Activated B cell treated with CpG ODN at 0.5 μM for 24 hours (primary cell): ENCODE measurements at places on chromosomes 4 and X.

DNA sequence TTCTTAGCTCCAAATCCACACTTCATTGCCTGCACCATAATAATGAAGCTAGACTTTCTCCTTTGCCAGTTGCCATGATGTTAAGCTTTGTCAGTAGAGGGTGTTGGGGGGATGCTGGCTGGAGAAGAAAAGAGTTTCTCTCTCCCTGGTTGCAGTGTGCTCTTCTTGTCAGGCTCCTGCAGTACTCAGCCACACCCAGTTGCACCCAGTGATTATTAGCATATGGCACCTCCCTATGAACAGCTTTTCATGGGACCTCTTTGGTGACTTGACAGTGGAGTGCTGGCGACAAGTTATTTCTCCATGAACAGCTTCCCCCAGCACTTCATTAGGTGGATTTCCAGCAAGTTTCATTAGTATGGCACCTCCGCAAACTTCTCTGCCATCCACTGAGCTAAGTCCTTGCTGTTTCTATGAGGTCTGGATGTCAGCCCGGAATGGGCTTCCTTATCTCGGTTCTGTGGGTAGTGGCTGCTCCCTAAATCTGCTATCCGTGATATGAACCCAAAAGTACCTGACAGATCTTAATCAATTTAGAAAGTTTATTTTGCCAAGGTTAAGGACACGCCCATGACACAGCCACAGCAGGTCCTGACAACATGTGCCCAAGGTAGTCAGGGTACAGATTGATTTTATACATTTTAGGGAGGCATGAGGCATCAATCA, 18.8 kb upstream of the OTUD4 start:
- DNase-seq, result no peak

GRCh38 chr4:149751174-149751573, 64.5 kb downstream of the IQCM start:
- no peak for DNase-seq

- DNase-seq, result no peak
Observed at GRCh38 chr4:48491514-48492176, 1.6 kb downstream of the ZAR1 start.

DNA sequence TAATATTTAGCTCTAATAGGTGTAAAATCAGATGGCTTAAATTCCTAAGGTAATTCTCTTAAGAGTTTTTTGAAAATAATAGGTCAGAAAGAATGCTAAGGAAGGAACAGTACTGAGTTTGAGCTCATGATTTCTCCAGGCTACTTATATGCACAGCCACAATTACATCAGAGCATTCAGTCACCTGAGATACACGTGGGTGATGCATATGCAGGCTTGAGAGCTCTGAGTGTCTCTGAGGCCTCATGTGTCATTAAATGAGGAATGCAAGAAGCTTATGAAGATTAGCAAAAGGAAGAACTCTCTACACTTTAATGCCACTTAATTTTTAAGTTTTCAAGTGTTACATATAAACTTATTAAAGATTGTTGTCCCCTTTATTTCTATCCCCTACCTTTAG, 124.0 kb upstream of the STIM2 start:
- no peak for DNase-seq
